ENCODE measurements at places on chromosomes 4 and X. TPM values are rescaled to one million over a fixed set of nuclear protein-coding genes. Genes with fewer than 3 reads are reported as not detected.

Gene DACH2
- not detected for total RNA-seq

GRCh38 chr4:4853921-4854648 lies 5.4 kb upstream of the MSX1 start:
- no peak for DNase-seq
- no peak overlapping the region for H3K27ac ChIP-seq
- H3K4me1 ChIP-seq, result no peaks in the 10 kb centered on the region
- no peak overlapping the region for H3K4me3 ChIP-seq
- H3K27me3 ChIP-seq, result peaks cover 18% of the 10 kb centered on the region

GRCh38 chr4:122997463-122998101 lies 75.2 kb upstream of the NUDT6 start:
- no peaks in the 10 kb centered on the region for H3K27me3 ChIP-seq
- H3K27ac ChIP-seq, result no peak overlapping the region
- H3K4me1 ChIP-seq, result no peaks in the 10 kb centered on the region
- 0 out of 2 replicates have a peak, but pooled peaks cover 3% of the 10 kb centered on the region for H3K36me3 ChIP-seq

DNA sequence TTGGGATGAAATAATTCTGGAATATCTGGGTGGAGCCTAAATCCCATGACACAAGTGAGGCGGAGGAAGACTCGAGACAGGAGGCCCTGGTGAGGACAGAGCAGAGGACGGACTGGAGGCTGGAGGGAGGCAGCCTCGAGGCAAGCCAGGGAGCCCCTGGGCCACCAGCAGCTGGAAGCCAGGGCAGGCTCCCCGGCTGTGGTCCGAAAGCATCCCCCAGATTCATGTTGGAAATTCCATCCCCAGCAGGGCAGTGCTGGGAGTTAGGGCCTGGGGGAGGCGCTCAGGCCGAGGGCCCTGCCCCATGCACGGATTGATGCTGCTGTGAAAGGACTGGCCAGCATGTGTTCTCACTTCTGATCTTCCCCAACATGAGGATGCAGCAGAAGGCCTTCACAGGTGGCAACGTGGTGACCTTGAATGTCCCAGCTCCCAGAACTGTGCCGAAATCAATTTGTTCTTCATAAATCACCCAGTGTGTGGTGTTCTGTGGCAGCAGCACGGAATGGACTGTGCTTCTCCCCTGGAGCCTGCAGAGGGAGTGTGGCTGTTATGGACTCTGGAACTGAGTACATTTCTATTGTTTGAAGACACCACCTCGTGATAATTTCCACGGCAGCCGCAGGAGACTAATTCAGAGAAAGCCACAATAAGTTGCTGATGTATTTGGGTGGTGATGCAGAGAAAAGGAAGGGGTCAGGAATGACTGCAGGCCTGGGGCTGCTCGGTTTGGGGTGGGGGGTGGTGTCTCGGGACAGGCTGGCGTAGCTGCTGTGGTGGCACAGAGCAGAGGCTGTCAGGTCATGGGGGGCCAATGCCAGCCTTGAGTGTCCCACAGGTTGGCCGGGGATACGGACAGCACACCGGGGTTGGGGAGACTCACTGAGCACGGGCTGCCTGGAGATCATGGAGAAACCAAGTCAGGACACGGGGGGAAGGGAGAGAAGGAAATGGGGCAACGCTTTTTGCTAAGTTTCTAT lies 56.9 kb downstream of the PCGF3 start:
- no peaks in the 10 kb centered on the region for H3K27me3 ChIP-seq
- H3K4me1 ChIP-seq, result no peaks in the 10 kb centered on the region
- H3K36me3 ChIP-seq, result 0 out of 2 replicates have a peak, but pooled peaks cover 11% of the 10 kb centered on the region
- DNase-seq, result no peak
- H3K4me3 ChIP-seq, result no peak overlapping the region
- H3K27ac ChIP-seq, result no peak overlapping the region

Gene MAGEA2
- 18.7 TPM for total RNA-seq

DNA sequence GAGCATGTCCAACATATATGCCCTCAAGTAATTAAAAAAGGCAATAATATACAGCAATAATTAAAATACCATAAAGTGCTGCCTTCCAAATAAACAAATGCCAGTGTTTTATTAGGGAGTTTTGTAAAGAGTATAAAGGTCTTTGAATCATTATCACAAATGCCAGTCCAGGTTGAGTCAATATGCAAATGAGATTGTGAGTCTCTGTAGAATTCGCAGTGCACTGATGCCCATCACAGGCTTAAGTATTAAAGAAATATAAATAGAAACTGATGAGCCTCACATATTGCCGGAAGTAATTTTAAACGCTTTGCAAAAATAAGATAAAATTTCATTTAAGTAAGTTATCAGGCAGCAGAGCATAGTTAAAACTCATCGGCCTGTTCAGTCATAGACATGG lies 205.0 kb upstream of the TECRL start:
- H3K4me1 ChIP-seq, result no peaks in the 10 kb centered on the region
- no peak overlapping the region for H3K4me3 ChIP-seq
- H3K27me3 ChIP-seq, result no peaks in the 10 kb centered on the region
- DNase-seq, result no peak
- no peak overlapping the region for H3K27ac ChIP-seq

Gene HTR2C
- 0.33 TPM for total RNA-seq

GRCh38 chr4:138866314-138866713 lies 149.3 kb upstream of the NOCT start:
- H3K27me3 ChIP-seq, result no peaks in the 10 kb centered on the region
- no peak for DNase-seq
- H3K4me3 ChIP-seq, result no peak overlapping the region
- no peak overlapping the region for H3K27ac ChIP-seq

DNA sequence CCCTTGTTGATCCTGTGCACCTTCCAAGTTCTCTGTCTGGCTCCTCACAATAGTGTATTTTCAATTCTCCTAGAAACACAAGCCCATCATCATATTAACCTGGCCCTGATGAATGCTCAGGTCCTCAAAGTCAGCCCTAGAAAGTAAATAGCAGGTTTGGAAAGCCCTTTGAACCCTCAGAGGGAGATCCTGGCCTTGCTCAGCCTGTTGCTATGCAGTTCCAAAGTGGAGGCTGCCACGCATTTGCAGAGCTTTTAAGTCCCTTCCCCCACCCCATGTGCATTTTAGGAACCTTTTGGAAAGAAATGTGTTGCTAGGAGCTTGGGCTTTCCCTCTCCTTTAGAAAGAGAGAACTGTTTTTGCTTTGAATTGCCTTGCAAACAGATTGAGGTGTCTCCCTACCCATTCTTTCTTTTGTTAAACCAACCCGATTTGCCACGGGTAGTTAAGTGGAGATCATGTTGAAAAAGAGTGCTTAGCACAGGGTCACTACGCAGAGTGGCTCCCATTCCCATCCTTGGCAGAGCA lies 12.2 kb downstream of the MAMLD1 start:
- no peak overlapping the region for H3K4me3 ChIP-seq
- no peak for DNase-seq
- no peak overlapping the region for H3K27ac ChIP-seq
- no peaks in the 10 kb centered on the region for H3K36me3 ChIP-seq
- H3K27me3 ChIP-seq, result no peaks in the 10 kb centered on the region
- no peaks in the 10 kb centered on the region for H3K4me1 ChIP-seq

Measured in PC-9 (cell line).